Effector memory CD4-positive, alpha-beta T cell (primary cell): ENCODE measurements at places on chromosomes 7 and 10.

GRCh38 chr7:40356871-40357709 is 222.3 kb downstream of the SUGCT start:
- DNase-seq = no peak

GRCh38 chr10:74778436-74779094 is 47.8 kb upstream of the KAT6B start:
- no peak for DNase-seq

DNA sequence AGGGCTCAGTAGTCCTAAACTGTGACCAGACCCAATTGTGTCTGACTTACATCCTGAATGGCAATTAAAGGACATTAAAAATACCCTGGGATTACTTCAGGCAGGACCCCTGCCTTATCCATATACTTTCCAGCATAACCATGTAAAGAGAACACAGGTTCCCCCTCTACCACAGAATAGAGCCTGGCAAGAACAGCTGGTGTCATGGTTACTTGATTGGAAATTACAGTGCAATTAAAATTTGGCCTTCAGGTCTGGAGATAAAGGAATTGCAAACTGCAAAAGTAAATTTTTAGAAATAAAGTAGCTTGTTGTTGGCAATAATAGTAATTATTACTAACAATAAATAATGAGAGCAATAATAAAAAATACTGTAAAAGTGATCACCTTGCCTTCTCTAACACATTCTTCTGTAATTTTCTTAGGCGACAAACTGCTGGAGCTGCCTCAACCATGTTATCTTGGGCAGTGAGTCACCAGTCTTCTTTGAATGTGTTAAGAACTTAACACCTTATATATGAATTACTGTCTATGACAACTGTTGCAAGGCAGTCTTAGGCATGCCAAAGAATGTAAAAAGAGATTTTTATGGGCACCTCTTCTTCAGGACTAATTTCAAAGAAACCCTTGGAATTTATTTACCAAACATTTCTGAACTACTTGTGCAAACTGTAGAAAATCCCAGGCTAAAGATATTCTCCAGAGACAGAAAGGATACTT is 53.7 kb downstream of the HIBADH start:
- no peak for DNase-seq

- DNase-seq = no peak
Observed at GRCh38 chr7:50684011-50684712, 98.5 kb downstream of the GRB10 start.

DNA sequence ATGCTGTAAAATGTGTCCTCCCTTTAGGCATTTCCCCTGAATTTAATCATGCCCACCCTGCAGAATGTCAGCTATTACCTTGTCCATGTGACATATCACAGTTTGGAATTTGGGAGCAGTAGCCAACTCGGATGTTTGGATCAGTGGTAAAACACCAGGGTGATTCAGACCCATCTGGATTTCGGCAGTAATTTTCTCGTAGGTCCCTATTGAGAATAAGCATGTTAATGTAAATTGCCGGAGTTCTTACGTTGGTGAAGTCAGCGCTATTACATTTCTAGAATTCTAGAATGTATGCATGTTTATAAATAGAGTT is 44.1 kb downstream of the HGF start:
- no peak for DNase-seq

GRCh38 chr7:102211590-102212550 is 74.8 kb upstream of the SH2B2 start:
- DNase-seq = no peak

DNA sequence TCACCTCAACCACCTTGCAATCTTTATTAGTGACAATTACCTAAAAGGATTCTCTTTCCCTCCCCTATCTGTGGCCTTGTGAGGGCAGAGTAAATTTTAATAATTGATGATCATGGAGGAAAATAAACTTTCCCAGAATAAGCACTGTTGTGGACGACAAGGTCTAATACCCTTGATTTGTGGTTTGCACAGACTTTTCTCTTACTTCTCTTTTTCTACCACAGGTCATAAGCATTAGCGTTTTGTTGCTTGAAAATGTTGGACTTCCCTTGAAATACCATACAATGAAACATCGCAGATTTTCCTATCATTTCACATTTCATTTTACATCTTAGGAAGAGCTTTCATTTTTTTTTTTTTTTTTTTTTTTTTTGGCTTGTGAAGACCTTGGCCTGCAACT is 188.1 kb upstream of the TMEM72 start:
- no peak for DNase-seq

DNA sequence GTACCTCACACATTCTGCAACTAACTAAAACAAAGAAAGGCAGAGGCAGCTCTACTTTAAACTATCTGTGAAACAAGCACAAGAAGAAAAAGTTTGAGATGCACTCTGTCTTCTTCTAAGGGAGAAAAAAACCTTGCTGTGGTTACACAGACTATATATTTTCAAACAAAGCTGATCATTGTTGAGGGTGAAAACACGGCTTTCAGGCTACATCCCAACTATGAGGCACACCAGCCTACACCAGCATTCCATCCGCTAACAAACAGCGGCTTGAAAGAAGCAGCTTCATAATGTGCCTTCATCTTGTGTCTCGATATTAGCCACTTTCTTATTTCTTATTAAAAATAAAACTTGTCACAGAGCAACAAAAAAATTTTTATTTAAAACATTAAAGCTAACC is 79.1 kb downstream of the USP6NL start:
- DNase-seq = no peak

GRCh38 chr7:25565002-25565401 is 336.7 kb upstream of the NPVF start:
- DNase-seq = no peak

DNA sequence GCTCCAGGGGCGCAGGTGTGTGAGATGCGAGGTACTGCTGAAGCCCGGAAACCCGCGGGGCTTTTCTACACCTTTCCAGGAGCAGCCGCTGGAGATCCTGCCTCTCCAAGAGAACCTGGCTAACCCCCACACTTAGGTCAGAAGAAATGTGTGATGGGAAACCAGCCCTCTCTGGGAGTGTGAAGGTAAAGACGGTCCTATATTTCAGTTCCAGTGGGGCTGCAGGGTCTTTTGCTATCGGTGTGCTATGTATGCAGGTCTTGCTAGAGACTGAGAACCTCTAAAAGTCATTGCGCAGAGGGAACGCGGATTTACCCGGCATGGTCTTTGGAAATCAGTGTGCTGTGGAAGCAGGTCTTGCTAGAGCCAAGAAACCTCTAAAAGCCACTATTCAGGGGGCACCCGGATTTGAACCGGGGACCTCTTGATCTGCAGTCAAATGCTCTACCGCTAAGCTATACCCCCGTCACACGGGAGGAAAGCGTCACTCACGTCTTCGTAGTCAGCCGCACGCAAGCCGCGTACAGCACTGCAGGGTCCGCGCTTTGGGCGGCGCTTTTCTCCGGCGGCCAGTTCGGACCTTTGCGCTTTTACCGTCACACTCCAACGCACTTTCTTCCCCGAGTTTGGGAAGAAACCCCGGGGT is 46.0 kb downstream of the ZNF777 start:
- no peak for DNase-seq

GRCh38 chr7:151094675-151095074 is 8.4 kb downstream of the AGAP3 start:
- no peak for DNase-seq

GRCh38 chr10:4888236-4888635 is 62.2 kb downstream of the AKR1E2 start:
- no peak for DNase-seq

- DNase-seq = no peak
Observed at GRCh38 chr10:85265121-85265520, 936.7 kb downstream of the CCSER2 start.

- peak; percentile 53 for DNase-seq
Observed at GRCh38 chr10:77710759-77711682, 73.4 kb upstream of the KCNMA1 start.

DNA sequence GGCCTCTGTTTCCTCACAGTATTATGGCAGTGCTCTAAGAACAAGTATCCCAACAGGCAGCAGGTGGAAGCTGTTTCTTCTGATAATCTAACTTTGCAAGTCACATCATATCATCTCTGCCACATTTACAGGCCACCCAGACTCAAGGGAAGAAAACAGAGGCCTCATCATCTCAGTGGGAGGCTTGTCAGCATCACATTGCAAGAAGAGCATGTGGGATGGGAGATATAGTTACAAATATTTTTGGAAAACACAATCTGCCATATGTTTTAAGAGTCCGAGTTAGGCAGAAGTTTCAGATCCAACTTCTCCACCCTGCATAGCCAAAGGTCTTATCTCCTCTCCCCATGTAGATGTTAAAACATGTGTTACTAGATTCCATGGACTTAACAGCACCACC is 130.4 kb upstream of the PDE1C start:
- DNase-seq = no peak

- no peak for DNase-seq
Observed at GRCh38 chr7:39741942-39742623, 118.7 kb downstream of the RALA start.

DNA sequence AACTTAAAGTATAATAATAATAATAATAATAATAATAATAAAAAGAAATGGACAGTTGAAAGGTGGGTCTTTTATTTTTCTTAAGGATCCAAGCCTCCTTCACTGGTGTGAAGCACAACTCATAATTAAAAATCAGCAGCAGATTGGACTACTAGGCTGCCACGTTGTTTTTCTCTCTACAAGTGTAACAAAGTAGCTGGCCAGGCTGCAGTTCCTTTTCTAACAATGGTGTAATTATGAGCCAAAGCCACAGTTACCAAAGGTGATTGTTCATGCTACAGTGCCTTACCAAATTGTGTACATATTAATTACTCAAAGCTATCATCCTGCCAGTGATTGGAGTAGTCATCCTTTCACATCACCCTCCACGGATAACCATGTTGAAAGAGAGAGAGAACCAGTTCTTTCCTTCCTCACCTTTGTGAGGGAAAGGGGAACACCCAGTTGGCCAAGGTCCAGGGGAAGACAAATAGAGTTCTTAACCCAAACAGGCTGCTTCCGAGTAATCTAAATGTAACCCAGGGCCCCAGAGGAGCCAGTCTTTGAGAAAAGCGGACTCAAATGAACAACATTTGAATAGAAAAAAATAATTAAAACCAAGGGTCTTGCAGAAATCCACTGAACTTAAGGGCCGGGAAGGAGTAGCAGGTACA is 86.3 kb upstream of the NPS start:
- no peak for DNase-seq

GRCh38 chr7:148962823-148963582 is 65.3 kb downstream of the PDIA4 start:
- DNase-seq = peak; percentile 35

- no peak for DNase-seq
Observed at GRCh38 chr10:13673156-13673555, 86.4 kb downstream of the PRPF18 start.

- DNase-seq = no peak
Observed at GRCh38 chr7:120274482-120274881, 1.5 kb downstream of the KCND2 start.

- no peak for DNase-seq
Observed at GRCh38 chr10:80500572-80501380, 36.9 kb upstream of the SH2D4B start.

- no peak for DNase-seq
Observed at GRCh38 chr7:108535744-108536143, 9.8 kb upstream of the PNPLA8 start.

GRCh38 chr10:101235766-101236165 is 6.5 kb upstream of the LBX1 start:
- no peak for DNase-seq

DNA sequence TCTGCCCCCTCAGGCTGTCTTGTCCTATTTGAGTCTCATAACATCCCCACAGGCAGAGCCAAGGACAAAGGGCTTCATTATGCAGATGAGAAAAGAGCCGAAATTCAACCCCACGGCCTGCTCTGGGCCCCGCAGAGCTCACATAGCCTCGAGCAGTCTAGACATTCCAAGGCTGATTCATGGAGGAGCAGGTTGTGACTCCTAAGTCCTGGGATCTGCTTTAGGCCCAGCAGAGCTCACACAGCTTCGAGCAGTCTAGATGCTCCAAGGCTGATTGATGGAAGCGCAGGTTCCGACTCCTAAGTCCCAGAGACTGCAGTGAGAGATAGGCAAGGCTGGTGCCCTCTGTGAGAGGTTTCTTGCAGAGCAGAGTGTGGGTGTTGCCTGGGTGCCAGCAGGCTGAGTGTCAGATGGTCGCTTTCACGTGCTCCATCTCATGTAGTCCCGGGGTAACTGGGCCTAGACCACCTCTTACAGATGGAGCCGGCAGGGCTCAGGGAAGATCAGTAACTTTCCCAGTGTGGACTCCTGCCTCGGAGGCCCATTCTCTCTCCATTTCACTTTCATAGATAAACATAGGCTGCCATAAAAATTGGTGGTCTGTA is 436.1 kb upstream of the FOXK1 start:
- no peak for DNase-seq

GRCh38 chr10:126454045-126454751 is 65.9 kb upstream of the ADAM12 start:
- DNase-seq = no peak

DNA sequence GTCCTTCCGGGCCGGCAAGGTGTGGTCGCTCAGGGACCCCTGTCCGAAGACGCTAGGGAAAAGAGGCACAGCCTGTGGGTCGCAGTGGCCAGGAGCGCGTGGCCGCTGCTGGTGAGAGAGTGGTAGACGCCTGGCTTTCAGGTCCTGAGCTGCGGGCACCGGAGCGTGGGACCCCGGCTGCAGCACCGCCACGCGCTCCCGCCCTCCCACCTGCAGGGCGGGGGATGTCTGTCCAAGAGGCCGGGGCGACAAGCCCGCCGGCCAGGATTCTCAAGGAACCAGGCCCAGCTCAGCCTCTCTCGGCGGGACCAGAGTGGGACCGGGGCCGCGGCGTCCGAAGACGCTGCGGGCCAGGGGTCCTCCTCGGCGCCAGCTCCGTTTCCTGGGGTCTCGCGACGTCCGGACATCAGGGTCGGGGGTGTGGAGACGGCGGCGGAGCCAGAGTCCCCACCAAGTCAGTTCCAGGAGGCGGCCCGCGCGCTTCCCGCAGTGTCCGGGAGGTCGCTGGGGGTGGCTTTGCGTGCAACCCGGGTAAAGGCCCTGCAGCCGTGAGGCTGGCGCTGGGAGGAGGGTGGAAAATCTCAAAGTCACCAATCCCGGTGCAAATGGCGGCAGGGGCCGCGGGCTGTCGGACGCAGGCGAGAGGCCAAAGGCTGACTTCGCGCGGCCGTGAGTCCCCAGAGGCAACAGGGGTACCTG is 5.5 kb downstream of the ZNF503 start:
- DNase-seq = no peak

- no peak for DNase-seq
Observed at GRCh38 chr7:29442146-29442545, 121.5 kb upstream of the PRR15 start.

- DNase-seq = no peak
Observed at GRCh38 chr10:127186813-127187212, 9.6 kb downstream of the INSYN2A start.

DNA sequence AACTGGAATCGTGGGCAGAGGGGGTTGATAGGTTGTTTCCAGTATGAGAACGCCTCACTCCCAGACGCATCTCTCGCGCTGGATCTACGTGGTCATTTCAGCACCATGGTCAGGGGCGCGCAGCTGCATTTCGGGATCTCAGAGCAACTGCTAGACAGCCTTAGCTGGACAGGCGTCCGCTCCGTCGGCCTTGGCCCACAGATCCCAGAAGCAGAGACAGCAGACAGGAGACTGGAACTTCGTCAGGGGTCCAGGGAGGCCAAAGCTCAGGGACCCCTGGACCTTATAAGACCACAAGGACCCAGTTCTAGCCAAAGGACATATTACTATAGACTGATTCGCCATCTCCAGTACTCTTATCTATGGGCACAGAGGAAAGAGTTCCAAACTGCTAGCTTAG is 5.3 kb downstream of the NEUROG3 start:
- DNase-seq = no peak

- no peak for DNase-seq
Observed at GRCh38 chr7:120417244-120417979, 144.4 kb downstream of the KCND2 start.
